ENCODE measurements at places on chromosomes 16 and 17. TPM values are rescaled to one million over a fixed set of nuclear protein-coding genes. Genes with fewer than 3 reads are reported as not detected.

Gene GJD3
- polyA plus RNA-seq: not detected

Gene SPEM3
- polyA plus RNA-seq: not detected

Gene SDR42E2
- 0.22 TPM for polyA plus RNA-seq

- DNase-seq: no peak
These were observed 122.7 kb downstream of the ABCC6 start for GRCh38 chr16:16100631-16101030.

Gene TSPAN10
- 4.0 TPM for polyA plus RNA-seq

DNA sequence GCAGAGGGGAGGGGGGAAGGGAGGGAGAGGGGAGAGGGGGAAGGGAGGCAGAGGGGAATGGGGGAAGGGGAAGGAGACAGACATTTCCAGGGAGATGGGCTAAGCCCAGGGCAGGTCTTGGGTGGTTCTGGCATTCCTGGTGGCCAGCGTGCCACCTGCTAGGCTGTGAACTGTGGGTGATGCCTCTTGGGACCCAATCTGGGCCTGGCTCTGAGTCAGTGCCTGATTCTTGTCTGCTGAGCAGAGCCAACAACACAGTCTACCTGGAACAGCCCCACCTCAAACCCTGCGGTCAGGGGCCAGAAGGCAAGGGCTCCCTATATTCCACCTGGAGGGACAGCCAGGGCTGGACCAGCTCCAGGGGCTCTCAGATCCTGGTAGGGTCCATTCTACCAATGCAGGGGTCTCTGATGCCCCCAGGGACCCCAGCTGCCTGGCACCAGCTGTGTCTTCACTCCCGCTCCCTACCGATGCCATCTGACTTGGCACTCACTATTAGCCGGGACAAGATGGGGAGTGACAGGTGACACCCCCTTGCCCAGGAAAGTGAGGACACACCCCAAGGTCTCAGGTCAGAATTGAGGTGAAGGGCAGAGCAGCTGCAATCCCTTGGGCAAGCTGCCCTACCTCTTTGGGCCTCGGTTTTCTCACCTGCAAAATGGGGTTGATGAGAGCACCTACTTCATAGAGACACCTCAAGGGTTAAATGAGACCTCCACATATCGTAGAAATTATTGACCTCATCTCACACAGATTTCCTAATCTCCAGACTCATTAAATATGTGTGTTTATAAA lies 87.2 kb downstream of the LITAF start:
- no peak for DNase-seq
